ENCODE measurements at places on chromosomes 2 and 18.

- DNase-seq = no peak
Measured at GRCh38 chr2:128607911-128608506, 289.3 kb upstream of the HS6ST1 start.

GRCh38 chr2:164155558-164155957 is 419.8 kb upstream of the FIGN start:
- no peak for DNase-seq

- DNase-seq = peak; percentile 17
Measured at GRCh38 chr2:143529118-143529720, 400.0 kb downstream of the ARHGAP15 start.

- no peak for DNase-seq
Measured at GRCh38 chr2:63591566-63592175, 2.9 kb downstream of the MDH1 start.

DNA sequence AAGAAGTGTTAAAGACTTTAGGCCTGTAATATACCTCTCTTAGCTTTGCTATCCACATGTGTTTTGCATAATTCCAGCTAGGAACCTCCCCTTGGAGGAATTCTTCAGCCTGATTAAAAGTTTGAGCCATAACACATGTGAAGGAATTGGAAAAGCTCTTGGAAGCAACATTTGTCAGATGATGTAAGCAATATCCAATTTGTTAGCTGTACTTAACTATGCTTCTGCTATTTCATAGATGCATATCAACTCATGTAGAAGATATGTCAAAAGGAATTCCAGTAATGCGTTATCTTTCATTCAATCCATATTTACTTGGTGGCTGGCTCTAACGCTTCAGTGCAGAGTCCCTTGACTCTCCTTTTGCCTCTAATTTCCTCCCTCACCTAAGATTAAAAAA is 46.2 kb downstream of the PKP4 start:
- DNase-seq = peak; percentile 88

GRCh38 chr18:41266616-41267015 is 688.4 kb upstream of the PIK3C3 start:
- no peak for DNase-seq

DNA sequence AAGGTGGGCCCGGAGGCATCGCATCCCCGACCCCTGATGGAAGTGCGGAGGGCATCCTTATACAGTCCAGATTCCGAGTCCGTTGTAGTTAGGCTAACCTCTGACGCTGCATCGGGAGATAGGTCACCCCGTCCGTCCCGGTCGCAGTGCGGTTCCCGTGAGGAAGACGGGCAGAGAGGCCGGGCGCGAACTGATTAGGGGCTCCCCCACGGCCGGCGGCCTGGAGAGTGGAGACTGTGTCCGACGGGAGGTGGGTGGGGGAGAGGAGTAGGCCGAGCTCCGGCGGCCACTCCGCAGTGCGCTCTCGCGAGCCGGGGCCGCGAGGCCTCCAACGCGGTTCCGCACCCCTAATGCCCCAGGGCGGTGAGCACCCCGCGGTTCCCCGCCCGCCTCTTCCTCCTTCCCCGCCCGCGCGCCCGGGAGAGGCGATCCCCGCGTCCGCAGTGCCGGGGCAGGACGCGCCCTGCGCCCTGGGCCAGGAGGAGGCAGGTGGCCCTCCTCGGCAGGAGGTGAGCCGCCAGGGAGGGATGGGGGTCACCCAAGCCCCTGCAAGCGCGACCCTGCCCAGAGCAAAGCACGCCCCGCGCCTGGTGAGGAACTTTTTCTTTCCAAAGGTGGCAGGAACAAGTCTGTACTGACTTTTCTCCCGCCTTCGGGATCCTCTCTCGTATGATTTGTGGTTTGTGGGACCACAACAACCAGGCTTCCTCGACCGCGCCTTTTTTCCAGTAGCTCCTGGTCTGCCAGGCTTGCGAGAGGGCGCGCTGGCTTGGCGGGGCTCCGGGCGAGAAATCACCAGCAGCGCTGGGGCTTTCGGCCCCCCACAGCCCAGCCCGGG is 1.4 kb upstream of the SP5 start:
- no peak for DNase-seq

GRCh38 chr2:71948781-71949536 is 198.7 kb downstream of the CYP26B1 start:
- peak; percentile 57 for DNase-seq

DNA sequence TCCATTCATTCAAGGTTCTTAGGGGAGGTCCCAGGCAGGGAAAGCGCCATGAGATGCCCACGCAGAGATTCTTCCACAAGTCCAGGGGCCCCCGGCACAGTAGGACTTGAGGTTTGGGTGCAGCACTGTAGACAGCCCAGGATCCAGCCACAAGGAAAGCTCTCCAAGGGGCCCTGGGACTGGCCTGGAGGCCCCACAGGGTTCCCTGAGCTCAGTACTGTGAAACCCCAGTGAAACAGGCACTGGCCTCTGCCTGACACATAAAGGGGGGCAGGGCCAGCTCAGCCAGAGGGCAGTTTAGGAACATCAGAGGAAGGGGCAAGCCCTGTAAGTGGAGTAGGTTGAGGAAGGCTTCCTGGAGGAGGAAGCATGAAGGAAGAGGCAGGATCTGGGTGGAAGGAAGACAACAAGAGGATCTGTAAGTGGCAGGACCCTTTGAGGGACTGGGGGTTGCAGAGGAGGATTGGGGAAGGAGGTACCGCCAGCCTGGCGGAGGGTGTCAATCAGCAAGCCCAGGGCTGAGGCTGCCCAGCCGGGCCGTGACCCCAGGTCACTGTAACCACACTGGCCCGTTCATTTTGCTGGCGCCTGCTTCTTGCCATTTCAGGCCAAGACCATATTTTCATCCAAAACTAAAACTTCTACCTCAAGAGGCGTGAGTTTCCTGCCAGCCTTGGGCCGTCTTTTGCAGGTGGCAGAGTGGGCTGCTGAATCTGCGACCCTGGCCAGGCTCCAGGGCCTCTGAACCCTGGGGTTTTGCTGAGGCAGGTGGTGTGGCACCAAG is 175.2 kb downstream of the SMAD7 start:
- no peak for DNase-seq

- peak; percentile 97 for DNase-seq
Measured at GRCh38 chr2:100013892-100014677, 128.3 kb downstream of the AFF3 start.

- DNase-seq = no peak
Measured at GRCh38 chr18:57075716-57076400, 71.0 kb upstream of the BOD1L2 start.

DNA sequence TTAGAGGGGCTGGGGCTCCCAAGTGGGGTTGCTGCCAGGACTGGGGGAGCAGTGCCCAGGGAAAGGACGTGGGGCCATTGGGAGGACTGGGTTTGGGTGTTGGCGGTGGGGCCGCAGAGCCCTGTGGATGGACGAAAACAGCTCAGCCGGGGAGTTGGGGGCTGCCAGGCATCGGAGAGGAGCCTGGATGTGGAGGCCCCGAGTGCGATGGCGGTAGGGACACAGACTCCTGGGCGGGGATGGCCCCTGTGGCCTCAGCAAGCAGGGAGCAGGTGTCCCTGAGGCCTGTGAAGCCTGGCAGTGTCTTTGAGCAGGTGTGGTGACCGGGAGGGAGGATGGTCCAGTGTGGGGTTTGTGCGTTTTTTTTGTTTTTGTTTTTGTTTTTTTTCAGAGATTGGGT is 13.3 kb downstream of the CTDP1 start:
- DNase-seq = no peak

- DNase-seq = peak; percentile 94
Measured at GRCh38 chr18:36850527-36851201, 21.7 kb downstream of the KIAA1328 start.

DNA sequence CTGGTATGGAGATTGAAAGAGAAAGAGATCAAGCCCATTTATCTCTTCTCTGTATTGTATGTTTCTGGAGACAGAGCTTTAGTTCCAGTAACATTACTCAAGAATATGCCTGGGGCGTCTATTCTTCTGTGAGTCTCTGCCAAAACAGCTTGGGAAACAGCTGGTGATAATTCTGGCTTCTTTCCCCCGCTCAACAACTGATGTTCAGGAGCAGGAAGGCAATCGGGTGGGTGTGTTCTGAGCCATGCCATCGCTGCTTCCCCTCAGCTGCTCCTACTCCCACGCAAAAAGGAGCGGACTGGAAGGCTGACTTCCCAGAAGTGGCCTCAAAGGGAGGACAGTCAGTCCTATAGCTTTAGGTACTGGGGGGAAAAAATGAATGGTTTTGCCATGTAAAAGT is 695.1 kb downstream of the PLCL1 start:
- peak; percentile 2 for DNase-seq

DNA sequence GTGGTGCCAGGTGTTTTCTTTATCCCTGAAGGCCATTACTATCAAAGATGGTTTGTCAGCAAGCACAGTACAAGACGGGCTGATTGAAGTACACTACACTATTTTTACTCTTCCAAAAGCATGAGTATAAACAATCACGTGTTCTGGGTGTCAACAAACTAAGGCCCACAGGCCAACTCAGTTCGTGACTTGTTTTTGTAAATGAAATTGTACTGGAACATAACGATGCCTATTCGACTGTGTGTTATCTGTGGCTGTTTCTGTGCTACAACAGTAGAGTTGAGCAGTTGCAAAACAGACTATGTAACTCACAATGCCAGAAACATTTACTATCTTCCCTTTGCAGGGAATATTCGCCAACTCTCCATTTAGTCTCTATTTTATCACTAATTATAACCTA is 12.3 kb downstream of the MRPS5 start:
- DNase-seq = no peak

- DNase-seq = peak; percentile 90
Measured at GRCh38 chr2:65436169-65436823, 3.9 kb upstream of the SPRED2 start.

- peak; percentile 81 for DNase-seq
Measured at GRCh38 chr18:62026586-62026985, 133.8 kb upstream of the RNF152 start.

- no peak for DNase-seq
Measured at GRCh38 chr2:110948027-110948674, 172.6 kb upstream of the BCL2L11 start.

DNA sequence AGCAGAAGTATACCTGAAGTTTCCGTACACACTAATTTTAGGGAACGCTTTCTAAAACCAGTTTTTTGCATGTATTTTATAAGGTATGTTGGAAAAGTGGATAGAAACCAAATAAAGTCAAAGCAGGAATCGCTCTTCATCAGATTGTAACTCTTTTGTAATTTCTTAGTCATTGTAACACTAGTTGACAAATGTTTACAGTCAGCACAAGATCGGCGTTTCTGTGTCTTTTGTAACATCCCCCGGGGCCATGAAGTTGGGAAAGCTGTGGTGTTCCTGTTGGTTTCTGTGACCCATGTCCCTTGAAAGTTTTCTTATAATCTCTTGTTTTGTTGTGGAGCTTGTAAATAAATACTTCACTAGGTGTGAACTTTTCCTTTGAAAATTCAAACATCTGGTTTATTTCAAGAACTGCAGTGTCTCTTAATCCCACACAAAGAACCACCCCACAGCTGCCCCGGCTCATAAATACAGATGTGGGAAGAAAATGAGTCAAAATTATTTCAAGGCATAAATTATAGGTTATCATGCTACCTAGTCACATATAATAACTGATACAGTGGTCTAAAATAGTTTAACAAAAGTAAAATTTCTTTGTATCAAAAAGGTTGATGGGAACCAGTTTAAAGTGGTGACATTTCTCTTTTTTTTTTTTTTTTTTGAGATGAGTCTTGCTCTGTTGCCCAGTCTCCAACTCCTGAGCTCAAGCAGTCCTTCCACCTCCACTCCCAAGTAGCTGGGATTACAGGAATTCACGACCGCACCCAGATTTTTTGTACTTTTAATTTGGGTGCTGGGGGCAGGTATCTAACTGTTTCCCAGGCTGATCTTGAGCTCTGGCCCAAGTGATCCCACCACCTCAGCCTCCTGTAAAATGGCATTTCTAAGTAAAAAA is 751 bp upstream of the NMI start:
- DNase-seq = peak; percentile 80

GRCh38 chr2:212923393-212923792 is 228.0 kb downstream of the IKZF2 start:
- no peak for DNase-seq

- no peak for DNase-seq
Measured at GRCh38 chr2:26595146-26595545, 46.0 kb downstream of the CIB4 start.

DNA sequence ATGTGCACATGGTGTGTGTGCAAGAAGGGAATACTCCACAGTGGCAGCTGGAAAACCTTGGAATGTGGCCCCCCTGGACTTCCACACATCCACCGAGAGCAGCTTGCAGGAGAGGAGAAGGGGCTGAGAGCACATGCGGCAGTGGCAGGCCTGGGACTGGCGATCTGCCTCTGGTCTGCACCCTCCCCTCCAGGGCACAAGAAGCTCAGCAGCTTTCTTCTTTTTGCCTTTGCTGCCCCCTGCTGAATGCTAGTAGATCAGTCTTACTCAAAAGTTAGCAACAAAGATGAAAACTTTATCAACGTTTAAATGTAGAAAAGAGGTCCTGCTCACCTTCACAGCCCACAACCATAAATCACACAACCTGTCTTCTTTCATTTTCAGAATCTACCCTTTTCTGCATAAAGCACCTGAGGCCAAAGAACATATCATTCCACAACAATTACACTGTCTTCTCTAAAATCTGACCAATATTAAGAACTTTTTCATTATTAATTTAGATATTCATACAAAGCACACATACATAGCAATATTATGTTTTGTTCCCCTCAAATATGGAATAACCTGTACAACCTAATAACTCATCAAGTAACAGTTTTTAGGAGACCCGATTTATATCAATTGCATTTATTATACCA is 34.6 kb downstream of the TGFBRAP1 start:
- peak; percentile 75 for DNase-seq

- DNase-seq = peak; percentile 72
Measured at GRCh38 chr2:61262699-61263098, 100.7 kb downstream of the C2orf74 start.

DNA sequence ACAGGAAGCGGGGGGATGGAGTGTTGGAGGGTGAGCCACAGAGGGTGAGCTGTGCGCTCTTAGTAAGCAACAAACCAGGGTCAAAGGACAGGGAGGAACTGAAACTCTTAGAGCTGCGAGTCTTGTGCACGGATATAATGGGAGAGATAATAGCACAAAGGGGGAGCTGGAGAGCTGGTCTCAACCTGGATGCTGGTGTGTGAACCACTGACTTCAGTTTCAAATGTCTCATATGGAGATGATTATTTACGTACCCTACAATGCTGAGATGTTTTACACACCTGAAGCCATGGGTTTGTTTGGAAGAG is 35.9 kb downstream of the PTGR3 start:
- peak; percentile 62 for DNase-seq

DNA sequence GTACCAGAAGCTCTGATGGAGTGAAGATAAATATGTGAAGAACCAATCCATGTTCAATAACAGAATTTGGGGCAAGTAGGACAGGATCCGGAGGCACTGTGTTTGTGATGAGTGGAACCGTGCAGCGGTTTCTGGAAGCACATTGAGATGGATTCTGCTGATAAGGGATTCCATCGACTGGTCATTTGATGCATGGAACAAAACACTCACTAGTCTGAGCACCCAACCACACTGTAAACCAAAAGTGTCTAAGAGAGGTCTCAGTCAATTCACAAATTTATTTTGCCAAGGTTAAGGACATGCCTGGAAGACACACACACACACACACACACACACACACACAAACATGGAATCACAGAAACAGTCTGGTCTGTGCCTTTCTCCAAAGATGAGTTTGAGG is 459.5 kb downstream of the FBXO15 start:
- DNase-seq = no peak

GRCh38 chr18:52715421-52715820 is 375.4 kb downstream of the DCC start:
- no peak for DNase-seq

- no peak for DNase-seq
Measured at GRCh38 chr2:110931648-110932047, 189.1 kb upstream of the BCL2L11 start.

All from ELR (cell line).